ENCODE measurements at places on chromosomes 11 and 22. TPM values are rescaled to one million over a fixed set of nuclear protein-coding genes. Genes with fewer than 3 reads are reported as not detected.

The MRGPRX1 gene
- not detected for total RNA-seq

The PHETA2 gene
- 5.7 TPM for total RNA-seq

The MYO7A gene
- total RNA-seq, result 6.5 TPM

The KBTBD3 gene
- 6.5 TPM for total RNA-seq

All from ovary (tissue), 10 donors.